Jurkat, Clone E6-1 (cell line): ENCODE measurements at places on chromosomes 3 and 15.

GRCh38 chr3:188191460-188191859 lies 37.5 kb downstream of the LPP start:
- no peak for DNase-seq

GRCh38 chr3:21154911-21155310 lies 596.1 kb downstream of the ZNF385D start:
- DNase-seq: no peak

DNA sequence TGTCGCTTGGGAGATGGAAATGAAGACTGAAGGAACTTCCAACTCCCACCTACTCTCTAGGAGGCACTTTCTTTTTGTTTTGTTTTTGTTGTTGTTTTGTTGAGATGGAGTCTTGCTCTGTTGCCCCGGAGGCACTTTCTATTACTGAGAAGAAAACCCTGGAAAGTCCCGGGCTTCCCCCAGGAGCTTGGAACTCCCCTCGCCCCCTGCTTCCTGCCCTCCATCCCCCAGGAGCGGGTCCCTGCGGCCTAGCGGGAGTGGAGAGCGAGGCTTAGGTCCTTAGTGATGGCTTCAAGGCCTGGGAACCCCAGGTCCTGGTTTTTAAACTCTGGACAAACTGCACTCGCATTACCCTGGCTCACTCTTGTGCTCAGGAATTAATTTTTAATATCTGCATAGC lies 195.7 kb downstream of the OCA2 start:
- no peak for DNase-seq

- peak; percentile 46 for DNase-seq
Observed at GRCh38 chr3:70980646-70981170, 602.8 kb downstream of the FOXP1 start.

DNA sequence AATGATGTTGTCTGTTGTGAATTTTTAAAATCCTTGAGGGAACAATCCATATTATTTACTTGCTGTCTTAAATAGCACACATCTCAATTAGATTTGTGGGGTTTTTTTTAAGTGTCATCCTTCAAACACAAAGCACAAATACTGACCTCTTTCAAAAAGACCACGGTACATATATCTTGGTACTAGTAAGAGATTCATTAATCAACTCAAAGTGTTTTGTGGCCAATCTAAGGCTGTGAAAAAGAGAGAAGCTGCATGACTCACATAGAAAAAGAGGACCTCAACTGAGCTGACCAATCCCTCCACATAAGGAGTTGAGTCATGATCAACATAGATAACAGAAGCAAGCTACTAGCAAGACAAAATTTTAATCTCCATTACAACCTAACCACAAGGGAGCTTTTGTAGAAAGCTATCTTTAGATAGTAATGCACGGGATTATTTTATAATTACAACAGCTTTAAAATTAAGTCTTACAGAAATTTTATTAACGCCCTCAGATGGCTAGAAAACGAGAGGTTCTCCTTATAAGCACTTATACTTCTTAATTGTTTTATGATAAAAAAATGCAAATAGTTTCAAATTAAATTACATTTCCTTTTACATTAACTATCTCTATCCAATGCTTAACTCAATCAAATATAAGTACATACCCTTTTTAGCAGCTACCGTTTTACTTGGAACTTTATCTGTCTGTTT lies 60.5 kb downstream of the TOP2B start:
- no peak for DNase-seq

DNA sequence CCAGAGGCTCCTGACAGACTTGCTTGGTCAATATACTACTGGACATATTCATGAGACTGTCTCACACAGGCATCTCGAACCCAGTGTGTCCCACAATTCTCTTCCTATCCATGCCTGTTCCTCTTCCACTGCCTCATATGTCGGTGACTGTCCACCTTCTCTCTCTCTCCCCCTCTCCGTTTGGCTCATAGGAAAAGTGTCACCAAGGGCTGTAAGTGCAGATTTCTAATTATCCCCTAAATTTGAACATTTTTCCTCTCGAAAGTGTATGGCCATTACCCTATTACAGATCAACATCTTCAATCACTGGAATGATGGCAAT lies 22.5 kb upstream of the MUC20 start:
- DNase-seq: no peak

- no peak for DNase-seq
Observed at GRCh38 chr15:31609906-31610305, 283.3 kb downstream of the KLF13 start.

- no peak for DNase-seq
Observed at GRCh38 chr3:23519314-23520208, 286.2 kb upstream of the UBE2E1 start.

DNA sequence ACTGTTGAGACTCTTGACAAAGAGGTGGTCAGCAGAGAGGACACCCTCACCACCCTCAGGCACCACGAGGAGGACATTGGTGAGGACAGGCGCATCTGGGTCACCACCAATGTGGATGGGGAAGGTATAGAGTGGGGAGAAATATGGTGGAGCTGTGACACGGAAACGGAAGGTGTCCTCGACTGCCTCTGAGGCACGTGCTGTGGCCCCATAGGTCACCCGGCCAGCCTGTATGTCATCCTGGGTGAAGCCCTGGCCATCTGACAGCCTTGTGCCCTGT lies 24.4 kb downstream of the CSPG4 start:
- no peak for DNase-seq

DNA sequence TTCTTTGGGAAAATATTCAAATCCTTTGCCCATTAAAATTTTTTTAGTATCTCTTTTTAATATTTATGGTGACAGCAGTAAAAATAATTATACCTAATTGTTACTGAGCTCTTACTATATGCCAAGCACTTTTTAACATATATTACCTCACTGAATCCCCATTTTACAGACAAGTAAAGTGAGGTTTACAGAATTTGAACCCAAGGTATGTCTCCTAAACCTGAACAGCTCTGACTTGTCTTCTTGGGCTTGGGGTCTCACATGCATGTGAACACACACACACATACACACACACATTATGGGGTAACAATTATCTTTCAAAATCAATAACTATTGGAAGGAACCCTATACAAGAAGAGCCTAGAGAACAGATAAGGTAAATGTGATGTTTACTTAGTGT lies 62.2 kb upstream of the ADCY5 start:
- DNase-seq: no peak

GRCh38 chr3:127068111-127068810 lies 85.3 kb downstream of the PLXNA1 start:
- no peak for DNase-seq

DNA sequence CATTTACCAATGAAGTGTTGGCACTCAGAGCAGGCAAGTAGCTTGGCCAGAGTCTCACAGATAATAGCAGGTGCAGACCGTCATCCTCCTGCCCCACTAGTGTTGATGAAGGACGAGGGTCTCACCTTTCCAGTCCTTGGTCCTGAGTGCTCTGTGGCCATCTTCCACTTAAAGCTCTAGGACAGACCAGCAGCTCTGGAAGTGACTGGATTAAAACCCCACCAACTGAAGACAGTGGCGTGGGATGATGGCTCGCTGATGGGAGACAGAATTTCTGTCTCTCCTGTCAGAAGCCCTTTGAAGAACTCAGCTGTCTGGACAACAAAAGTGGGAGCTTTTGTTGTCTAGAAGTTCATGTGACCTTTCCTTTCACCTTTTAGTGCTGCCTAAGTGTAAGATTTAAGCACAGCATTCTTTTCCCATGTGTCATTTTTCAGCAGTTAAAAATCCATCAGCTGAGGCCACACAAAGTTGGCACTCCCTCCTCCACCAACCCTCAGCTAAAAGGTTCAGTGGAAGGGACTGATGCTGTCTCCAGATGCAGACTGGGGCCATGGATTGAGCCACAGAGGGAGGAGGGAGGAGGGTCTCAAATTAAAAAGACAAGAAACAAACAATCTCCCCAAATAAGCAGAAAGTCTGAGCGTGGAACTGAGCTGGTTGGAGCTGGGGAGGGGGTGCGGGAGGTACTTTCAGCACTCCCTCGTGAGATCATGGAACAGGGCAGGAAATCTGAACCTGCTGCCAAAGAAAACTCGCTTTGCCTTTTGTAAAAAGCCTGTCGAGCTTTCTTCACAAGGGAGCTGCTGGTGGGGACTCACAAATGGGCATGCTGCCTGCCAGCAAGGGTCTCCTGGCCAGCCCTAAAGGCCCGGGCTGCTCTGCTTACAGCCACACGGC lies 148.5 kb upstream of the CTDSPL start:
- no peak for DNase-seq

GRCh38 chr3:100087198-100087597 lies 27.1 kb downstream of the FILIP1L start:
- DNase-seq: no peak
